ENCODE measurements at places on chromosomes 1 and 21.

DNA sequence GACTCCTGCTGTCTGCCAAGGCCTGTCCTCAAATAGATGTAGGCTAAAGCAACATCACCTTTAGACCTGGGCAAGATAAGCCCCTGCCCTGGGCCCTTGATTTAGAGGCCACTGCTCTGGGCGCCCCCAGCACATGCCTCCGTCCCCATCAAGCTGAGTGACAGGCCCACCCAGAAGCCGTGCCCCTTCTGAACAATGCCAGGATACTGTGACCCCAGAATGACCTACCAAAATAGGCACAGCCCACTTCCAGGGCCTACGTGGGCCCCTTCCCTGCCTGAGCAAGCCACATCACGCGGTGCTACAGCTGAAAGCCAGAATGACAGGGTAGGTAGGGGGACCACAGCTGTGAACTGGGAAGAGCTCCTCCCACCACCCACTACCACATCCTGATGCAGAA lies 24.7 kb upstream of the BECN2 start:
- no peak for DNase-seq

DNA sequence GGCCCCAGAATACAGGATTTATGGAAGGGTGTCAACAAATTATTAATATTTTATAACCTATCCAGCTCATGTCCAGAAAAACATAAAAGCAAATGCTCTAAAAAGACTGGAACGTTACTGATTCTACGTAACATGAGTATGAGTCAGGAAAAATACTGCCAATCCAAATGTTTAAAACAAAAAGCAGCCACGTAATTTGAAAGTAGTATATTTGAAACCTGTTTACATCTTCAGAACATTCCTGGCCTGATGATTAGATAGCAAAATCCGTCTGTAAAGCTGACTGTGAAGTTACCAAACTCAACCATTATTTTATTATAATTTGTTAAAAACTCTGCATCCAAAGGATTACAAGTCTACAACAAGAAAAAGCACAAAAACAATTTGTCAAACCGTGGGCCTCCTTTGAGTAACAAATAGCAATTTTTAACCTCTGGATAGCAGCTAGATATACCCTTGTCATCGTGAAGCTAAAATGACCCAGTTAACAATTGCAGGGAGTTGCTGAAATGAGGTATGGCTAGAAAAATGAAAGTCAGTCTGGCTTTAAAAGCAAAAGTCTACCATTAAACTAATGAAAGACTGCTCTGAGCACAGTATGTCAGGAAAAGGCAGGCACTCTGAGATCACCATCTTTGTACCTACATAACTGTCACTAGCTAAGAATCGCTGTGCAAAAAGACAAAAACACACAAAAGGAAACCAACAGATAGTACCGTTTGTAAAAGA lies 1.2 kb downstream of the UBR4 start:
- DNase-seq = no peak

DNA sequence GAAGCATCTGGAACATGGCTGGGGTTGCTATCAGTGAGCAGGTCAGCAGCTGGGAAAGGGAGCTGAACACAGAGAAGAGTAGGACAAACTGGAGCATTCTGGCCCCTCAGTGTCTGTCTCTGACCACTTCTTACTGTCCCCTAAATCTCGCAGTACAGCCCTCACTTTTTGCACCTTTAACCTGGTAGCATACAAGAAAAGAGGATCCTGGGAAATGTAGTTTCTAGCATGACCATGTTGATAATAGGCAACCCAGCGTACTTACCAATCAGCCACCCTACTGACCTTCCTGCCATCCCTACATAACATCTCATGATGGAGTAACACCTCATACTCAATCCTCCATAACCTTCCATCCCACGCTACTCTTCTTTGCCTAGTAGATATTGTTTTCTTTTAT lies 99.1 kb upstream of the RAVER2 start:
- no peak for DNase-seq

DNA sequence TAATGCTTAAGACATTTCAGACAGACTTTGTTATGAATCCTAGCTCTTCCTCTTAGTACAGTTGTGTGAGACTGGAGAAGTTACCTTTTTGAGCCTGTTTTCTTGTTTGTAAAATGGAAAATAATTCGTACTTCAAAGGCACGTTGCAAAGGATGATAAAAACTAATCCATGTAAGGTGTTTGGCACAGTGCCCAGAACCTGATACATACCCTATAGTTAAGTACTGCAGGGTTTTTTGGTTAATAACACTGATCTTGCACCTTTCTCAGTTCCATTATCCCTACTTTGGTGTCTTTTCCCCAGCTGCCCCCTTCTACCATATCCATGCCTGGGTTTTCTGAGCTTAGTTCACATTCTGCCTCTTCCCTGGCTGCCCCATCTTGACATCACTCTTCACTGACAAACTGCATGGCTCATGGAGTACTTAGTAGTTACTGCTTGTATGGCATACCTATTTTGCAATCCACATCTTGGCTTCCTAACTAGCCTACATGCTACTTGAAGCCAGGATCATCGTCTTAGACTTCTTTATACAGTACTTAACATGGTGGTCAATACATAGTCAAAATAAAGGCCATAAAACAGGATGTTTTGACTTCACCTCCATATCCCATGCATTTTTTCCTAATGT lies 10.1 kb downstream of the CCDC185 start:
- DNase-seq = no peak

DNA sequence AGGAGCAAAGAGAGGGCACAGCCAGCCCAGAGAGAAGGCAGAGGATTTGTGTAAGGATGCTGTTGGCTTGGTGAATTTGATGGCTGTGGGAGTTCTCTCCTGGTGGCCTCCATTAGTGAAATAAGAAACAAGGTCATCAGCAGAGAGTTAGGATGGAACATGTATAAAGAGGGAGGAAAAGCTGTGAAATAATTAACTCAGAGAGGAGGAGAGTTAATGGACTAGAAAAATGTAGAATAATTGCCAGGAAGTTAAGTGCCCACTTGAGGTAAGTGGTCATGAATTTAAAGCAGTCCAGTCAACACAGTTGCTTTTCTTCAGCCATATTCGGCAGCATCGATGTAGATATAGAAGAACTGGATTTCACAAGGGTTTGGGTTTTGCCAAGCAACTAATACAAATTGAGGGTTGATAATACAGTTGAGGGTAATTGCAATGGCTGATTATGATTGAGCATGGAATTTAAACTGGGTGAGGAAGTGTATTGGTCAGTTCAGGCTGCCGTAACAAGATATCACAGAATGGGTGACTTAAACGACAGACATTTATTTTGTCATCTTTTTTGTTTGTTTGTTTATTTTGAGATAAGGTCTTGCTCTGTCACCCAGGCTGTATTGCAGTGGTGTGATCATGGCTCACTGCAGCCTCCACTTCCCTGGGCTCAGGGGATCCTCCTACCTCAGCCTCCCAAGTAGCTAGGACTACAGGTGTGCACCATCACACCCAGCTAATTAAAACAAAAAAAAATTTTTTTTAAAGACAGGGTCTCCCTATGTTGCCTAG lies 31.7 kb upstream of the KLF17 start:
- no peak for DNase-seq

GRCh38 chr1:62325681-62326080 lies 6.4 kb upstream of the KANK4 start:
- no peak for DNase-seq

GRCh38 chr1:10646347-10646861 lies 150.0 kb downstream of the CASZ1 start:
- no peak for DNase-seq

GRCh38 chr1:27153927-27154358 lies 982 bp downstream of the SLC9A1 start:
- no peak for DNase-seq

DNA sequence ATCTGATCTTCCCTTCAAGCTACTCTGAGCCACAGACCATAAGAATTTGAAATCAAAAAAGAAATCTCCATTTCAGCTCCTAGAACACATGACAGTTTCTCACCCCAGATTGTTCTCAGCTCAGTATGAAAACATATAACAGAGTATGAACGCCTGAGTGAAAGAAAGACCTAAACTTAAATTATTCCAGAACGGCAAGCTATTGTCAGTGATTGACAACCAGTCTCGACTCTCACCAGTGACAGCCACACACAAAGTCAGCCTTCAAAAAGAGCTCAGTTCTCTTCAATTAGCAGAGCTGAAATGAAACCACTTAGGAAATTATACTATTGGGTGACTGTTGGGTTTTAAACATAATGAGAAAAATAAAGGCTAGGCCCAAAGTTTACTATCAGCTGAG lies 312.8 kb downstream of the OMA1 start:
- DNase-seq = no peak

GRCh38 chr1:239696317-239696716 lies 309.9 kb downstream of the CHRM3 start:
- DNase-seq = no peak

DNA sequence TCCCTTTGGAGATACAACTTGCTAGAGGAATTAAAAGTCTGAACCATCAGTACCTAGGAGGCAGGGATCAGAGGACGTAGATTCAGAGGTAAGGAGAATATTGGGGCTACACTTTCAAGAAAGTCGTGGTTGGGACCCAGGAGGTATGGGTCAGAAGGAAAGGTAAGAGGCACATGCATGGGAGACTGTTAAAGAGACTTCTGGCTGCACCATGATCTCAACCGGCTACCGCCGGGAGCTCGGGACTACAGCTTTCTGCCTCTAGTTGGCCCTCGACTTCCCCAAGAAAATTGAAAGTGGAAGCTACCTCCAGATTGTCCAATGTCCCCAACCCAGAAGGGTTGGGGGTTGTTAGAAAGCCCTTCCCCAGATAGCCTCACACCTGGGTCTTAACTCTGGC lies 355.7 kb upstream of the TMPRSS15 start:
- no peak for DNase-seq

DNA sequence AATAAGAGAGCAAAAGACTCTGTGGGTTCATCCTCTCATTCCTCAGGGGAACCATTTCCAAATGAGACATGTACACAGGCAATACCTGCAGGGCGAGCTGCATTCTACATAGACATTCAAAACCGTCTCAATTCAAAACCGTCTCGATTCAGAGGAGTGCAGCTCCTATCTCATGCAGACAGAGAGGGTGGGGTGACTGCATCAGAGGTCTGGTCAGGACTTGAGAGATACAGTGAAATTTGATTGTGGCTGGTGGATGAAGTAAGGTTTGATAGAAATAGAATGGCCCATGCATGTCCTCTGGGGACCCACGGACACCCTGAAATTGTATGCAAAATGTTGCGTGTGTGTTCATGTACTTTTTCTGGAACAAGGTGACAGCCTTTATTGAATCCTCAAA lies 27.3 kb downstream of the TEX35 start:
- no peak for DNase-seq

- no peak for DNase-seq
These were observed 173.2 kb downstream of the RRAGC start for GRCh38 chr1:38686167-38686926.

- DNase-seq = peak; percentile 68
These were observed at the start of gene BTBD19 for GRCh38 chr1:44808063-44808937. TSS of gene BTBD19 (plus strand) at chr1:44808523. CDS start at chr1:44808821, 298 bp downstream.

DNA sequence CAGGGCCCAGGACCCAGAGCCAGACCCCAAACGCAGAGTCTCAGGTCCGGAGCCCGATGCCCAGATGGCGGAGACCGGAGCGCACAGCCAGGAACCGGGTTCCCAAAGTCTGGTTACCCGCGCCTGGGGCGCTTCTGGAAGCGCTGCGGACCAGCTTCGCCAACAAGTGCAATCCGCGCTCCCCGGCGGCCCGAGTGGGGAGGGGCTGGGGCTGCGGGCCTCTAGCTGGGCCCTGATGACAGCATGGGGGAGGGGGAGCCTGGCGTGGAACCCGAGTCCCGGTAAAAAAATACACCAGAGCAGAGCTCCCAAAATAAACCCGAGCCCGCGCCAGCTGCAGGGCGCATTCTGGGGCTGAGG lies 494 bp downstream of the NT5C1A start:
- DNase-seq = no peak

GRCh38 chr1:3261969-3262579 lies 192.4 kb upstream of the ARHGEF16 start:
- DNase-seq = no peak

GRCh38 chr1:228415221-228415620 lies 1.4 kb downstream of the TRIM17 start:
- no peak for DNase-seq

DNA sequence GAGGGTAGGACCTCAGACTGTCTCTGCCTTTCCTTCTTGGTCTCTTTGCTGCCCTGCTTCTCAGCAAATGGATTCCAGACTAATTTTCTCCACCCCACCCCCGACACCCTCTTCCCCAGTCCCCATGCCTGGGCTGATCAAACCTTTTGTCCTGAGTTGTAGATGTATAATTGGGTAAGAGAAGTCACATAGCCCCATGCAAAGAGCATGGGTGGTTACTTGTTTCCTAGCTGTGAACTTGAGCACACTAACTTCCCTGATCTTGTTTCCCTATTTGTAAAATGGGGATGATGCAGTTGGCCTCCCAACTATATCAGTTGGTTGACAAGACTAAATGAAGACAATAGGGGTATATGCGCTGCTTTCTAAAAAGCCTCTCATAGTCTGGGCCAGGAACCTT lies 9.2 kb downstream of the PADI6 start:
- no peak for DNase-seq

- DNase-seq = peak; percentile 66
These were observed at the start of gene IQGAP3 for GRCh38 chr1:156571919-156572662. TSS of gene IQGAP3 (minus strand) at chr1:156572565. CDS start at chr1:156572529, 36 bp downstream.

- DNase-seq = peak; percentile 39
These were observed 156.0 kb downstream of the RERE start for GRCh38 chr1:8661185-8662110.

DNA sequence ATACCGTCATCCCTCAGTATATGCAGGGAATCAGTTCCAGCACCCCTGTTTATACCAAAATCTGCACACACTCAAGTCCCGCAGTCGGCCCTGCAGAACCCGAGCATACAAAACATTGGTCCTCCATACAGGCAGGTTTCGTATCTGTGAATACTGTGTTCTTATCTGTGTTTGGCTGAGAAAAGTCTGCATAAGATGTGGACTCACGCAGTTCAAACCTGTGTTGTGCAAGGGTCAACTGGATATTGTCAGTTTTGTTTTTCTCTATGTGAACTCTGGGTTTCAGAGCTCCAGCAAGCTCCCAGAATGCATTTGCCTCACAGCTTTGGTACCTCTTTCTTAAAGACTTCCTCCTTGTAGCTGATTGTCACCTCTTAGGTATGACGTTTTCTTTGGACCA lies 100.6 kb downstream of the NR5A2 start:
- DNase-seq = no peak

GRCh38 chr1:44664730-44665370 lies 9.4 kb downstream of the TMEM53 start:
- DNase-seq = no peak

- no peak for DNase-seq
These were observed 23.0 kb downstream of the DISP3 start for GRCh38 chr1:11501906-11502485.

- DNase-seq = no peak
These were observed 21.8 kb downstream of the PTPRC start for GRCh38 chr1:198660341-198661261.

- DNase-seq = no peak
These were observed 194.3 kb upstream of the GREM2 start for GRCh38 chr1:240806200-240806745.
